ENCODE measurements at places on chromosomes 7 and 10.

- DNase-seq: no peak
Observed at GRCh38 chr7:1665549-1666316, 4.3 kb upstream of the ELFN1 start.

GRCh38 chr10:114376523-114376922, 27.8 kb downstream of the AFAP1L2 start:
- DNase-seq: no peak

GRCh38 chr7:29192811-29193210, 1.8 kb upstream of the CHN2 start:
- DNase-seq: no peak

DNA sequence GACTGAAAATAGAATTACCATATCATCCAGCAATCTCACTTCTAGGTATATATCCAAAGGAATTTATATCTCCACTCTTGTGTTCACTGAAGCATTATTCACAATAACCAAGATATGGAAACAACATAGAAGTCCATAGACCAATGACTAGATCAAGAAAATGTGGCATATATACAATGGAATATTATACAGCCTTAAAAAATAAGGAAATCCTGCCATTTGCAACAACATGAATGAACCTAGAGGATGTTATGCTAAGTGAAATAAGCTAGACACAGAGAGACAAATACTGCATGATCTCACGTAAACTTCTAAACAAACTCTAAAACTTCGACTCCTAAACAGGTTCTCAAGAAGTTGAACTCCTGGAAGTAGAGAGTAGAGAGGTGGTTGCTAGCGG, 254.5 kb downstream of the SKIDA1 start:
- DNase-seq: no peak

- DNase-seq: no peak
Observed at GRCh38 chr7:121484089-121484763, 88.1 kb upstream of the FAM3C start.
